H4 (cell line): ENCODE measurements at places on chromosomes 12 and 14. TPM values are rescaled to one million over a fixed set of nuclear protein-coding genes. Genes with fewer than 3 reads are reported as not detected.

The ARHGAP5 gene
- total RNA-seq: 25.2 and 25.3 TPM in 2 replicates

- DNase-seq: no peak
These were observed 16.5 kb downstream of the RFX4 start for GRCh38 chr12:106599302-106599701.

The CLEC2D gene
- total RNA-seq: 1.7 and 6.6 TPM in 2 replicates

The SMCO2 gene
- total RNA-seq: 0.33 TPM in 1 of 2 replicates, not detected in the other

- peak; percentile 45 for DNase-seq
These were observed 120.6 kb downstream of the PRICKLE1 start for GRCh38 chr12:42468921-42469320.

The CD4 gene
- 0.12 TPM in 1 of 2 replicates, not detected in the other for total RNA-seq

The SLC5A8 gene
- not detected in 2 replicates for total RNA-seq

DNA sequence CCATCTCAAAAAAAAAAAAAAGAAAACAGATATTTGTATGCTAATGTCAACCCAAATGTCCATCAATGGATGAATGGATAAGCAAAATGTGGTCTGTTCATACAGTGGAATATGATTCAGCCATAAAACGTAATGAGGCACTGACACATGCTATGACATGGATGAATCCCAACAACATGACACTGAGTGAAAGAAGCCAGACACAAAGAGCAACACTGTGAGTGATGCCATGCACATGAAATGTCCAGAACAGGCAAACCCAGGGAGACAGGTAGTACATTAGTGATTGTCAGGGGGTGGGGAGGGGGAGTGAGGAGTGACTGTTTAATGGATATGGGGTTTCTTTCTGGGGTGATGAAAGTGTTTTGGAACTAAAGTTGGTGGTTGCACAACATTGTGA lies 50.2 kb downstream of the ARL6IP4 start:
- DNase-seq: no peak

DNA sequence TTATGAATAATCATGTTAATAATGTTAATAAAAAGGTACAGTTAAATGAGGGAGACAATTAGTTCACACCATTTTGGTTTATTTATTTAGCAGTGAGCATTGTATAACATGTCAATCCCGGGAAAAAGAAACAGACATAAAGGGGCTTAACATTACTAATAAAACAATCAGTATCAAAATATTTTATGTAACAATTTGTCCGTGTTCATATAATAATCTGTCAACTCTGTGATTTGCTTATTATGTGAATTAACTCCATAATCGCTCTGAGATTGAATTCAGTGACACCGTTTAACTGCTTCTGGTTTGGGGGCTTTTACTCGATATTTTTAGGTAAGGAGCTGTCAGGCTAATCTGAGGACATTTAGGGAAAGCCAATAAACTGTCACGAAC lies 95.8 kb upstream of the HMGA2 start:
- no peak for DNase-seq

DNA sequence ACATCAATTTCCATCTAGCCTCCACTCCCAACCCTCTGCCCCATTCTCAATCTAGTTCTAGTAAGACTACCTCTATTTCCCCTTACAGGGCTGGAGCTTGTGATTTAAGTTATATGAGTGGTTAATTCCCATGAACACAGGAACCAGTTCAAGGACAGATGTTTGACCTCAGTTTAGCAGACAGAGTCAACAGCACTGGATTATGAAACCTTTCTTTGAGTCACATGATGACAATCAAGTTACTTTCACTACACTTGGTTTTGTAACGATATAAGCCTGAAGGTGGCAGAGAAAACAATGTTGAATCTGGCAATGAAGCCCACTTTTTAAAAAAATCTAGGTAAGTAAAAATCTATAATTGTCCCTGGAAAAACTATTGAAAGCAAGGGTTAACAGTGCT lies 1646.2 kb upstream of the FLRT2 start:
- no peak for DNase-seq

GRCh38 chr12:104501660-104502059 lies 44.9 kb downstream of the CHST11 start:
- no peak for DNase-seq

GRCh38 chr12:48788854-48789775 lies at the start of gene ADCY6:
ADCY6 (minus strand) TSS chr12:48789089; CDS start chr12:48783434, 5,655 bp downstream.
- peak; percentile 38 for DNase-seq

DNA sequence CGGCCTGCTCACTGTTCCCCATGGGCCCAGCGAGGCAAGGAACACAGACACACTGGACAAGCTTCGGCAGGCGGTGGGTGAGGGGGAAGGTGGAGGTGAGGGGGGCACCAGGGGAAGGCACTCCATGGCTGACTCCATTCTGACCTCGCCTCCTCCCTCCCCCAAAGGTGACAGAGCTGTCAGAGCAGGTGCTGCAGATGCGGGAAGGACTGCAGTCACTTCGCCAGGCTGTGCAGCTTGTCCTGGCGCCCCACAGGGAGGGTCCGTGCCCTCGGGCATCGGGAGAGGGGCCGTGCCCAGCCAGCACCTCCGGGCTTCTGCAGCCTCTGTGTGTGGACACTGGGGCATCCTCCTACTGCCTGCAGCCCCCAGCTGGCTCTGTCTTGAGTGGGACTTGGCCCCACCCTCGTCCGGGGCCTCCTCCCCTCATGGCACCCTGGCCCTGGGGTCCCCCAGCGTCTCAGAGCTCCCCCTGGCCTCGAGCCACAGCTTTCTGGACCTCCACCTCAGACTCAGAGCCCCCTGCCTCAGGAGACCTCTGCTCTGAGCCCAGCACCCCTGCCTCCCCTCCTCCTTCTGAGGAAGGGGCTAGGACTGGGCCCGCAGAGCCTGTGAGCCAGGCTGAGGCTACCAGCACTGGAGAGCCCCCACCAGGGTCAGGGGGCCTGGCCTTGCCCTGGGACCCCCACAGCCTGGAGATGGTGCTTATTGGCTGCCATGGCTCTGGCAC lies 10.6 kb downstream of the MCRS1 start:
- no peak for DNase-seq

The ACRBP gene
- not detected in 2 replicates for total RNA-seq

GRCh38 chr14:104171895-104172294 lies 33.5 kb downstream of the KIF26A start:
- DNase-seq: no peak

DNA sequence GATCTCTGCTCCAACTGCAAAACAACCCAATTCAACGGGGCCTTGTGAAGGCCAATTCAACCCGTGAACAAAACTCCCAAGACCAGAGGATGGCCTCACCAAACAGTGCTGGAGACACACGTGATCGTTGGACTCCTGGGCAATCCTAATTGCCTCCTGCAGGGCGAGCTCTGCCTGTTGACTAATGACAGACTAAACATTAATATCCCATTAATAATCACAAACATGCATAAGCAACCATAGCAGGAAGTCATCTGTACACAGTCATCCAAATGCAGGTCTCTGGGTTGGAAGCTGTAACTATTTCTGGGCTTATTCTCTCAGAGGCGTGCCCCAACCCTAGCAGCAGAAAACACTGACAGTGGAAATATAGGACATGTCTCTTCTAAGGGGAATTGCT lies 21.0 kb downstream of the ANAPC5 start:
- no peak for DNase-seq

DNA sequence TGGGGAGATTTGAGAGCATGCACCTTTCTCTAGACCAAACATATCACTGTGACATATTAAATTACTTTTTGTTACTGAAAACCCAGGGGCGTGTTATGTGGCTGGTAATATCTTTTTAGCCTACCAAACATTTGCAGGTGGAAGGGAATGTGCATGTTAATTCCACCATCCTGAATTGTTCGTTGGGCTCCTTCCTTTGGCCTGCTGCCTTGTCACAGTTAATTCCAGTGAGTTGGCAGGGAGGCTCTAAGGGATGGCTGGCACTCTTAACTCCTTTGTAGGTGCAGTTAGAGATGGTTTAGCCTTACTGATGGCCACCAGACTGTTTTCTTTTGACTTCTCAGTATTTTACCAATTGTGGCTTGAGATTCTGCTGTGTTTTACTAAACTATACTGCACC lies 64.5 kb downstream of the DIP2B start:
- peak; percentile 27 for DNase-seq

- no peak for DNase-seq
These were observed 5.1 kb upstream of the NELL2 start for GRCh38 chr12:44881197-44881596.

DNA sequence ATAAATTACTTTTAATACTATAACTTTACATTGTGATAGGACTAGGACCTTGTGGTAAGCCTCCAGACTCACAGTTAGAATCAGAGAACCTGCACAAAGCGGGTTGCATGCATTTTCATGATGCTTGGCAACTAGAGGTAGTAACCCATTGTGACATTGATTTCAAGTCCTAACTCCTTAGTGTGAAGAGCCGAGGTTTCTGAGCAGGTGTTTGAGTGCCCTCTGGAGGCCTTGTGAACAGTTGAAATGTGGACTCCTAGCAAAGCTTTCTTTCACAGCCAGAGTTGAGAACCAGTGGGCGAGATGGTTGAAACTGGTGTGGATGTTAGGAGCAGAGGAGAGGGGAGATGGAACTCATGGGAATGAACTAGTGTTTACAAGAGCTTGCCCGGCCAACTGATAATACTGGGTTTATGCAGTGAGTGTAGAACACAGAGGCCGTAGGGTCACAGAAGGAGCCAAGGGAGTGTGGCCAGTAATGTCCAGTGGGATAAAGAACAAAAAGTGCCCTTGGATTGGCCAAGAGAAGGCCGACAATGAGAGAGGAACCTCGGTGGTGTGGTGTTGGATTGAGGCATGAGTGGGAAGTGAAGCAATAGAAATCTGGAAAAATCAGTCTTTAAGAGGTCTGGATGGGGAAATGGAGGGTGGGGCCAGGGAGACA lies 10.9 kb downstream of the ZNF664 start:
- DNase-seq: peak; percentile 53

DNA sequence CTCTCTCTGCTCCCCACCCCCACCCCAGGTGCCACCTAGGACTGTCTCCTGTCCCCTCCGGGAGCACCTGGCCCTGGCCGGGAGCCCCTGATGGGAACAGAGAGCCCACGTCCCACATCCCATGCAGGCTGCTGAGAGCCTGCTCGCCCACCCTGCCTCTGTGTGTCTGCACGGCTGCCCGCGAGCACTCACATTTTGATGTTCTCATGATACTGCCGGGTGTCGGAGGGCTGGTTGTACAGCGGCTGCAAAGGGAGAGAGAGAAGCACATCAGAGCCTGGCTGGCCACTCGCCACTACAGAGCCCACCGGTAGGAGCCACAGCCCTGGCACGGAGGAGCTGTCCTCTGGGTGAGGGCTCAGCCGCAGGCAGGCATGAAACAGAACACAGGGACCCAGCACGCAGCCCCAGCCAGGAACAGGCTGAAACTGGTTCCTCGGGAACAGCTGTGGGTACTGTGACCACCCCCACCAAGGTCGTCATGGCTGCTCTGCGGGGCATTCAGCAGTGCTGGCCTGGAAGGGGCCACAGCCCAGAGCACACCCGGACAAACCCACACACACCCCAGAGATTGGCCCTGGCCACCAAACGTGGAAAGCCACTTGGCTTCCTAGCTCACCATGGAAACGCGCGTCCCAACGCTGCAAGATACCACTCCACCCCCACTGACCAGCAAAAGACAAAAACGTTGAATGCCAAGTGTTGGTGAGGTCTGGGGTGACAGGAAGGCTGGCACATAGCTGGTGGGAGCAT lies 117.6 kb downstream of the NCOR2 start:
- DNase-seq: no peak

DNA sequence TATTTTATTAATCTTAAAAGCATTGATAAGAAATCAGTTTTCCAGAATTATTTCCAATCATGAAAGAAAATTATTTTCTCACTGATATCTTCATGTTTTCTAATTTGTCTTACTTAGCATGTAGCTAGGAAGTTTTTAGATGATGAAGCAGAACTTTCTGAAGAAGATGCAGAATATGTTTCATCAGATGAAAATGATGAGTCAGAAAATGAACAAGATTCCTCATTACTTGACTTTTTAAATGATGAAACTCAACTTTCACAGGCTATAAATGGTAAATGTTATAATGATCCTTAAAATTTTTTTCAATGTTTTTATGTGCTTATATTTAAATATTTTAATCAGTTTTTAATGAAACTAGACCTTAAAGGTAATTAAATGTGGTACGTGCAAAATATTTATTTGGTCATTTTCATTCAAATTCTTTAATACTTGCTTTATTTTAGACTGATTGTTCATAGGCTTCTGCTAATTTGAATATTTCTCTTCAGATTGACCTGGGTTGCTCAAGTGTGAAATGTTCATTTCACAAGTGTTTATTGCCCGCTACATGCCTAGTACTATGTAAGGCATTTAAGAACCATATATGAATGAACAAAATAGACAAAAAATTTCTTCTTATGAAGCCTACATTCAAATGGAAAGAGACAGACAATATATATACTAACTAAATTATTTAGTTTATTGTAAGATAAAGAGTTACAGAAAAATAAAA lies 49.5 kb downstream of the FANCM start:
- no peak for DNase-seq

GRCh38 chr12:75814851-75815754 lies 216.5 kb downstream of the PHLDA1 start:
- DNase-seq: peak; percentile 40

DNA sequence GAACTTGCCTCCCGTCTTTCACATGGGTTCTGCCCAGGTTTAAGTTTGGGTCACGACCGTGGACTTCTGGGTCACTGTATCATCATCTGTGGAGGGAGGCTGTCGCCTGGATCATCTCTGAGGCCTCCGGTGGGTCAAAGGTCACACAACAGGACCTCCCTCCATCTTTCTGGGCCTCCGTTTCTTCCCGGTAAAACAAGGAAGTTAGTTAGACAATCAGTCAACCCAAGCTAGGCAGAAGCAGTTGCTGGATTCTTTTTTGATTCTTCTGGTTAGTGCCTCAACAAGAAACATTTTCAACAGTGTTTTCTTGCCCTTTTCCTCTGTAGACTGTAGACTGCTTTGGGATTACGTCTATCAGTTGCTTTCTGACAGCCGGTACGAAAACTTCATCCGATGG lies 186.6 kb upstream of the BCL2L14 start:
- DNase-seq: no peak

GRCh38 chr14:61591862-61592261 lies 103.5 kb upstream of the HIF1A start:
- no peak for DNase-seq

DNA sequence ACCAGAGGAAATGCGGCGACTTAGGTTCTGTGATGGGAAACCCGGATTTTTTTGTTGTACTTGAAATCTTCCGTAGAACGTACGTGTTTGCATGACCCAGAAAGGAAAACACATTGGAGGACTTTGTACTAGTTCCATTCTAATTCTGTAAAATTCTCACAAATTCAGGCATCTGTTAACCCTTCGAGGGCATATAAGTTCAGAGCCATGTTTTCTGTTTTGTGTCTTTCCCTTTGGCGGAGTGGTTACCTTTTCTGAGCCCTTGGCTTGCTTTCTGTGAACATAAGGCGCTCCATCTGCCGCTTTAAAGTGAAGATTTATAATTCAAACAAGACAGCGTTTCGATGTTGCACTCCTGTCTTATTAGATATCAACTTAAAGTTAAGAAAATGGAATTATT lies 34.2 kb downstream of the BICD1 start:
- no peak for DNase-seq
